ENCODE measurements at places on chromosomes 2 and 18.

DNA sequence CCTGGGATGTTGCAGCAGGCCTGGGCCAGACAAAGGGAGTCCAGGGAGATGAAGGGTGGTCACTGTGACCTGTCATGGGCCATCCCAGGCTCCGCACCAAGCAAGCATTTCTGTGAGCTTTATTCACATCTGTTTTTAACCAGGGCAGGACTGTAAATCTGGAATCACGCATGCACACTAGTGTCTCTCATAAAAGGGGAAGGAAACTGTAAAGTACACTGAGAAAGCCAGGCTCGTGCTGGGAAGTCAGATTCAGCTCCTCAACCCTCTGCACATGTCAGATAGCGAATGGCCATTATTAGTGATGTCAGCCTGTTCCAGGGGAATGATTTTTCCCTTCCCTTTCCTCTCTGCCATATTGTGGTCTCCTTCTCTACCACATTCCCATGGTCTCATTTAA lies 818.6 kb upstream of the RAB6C start:
- DNase-seq: no peak

GRCh38 chr2:28580078-28580477 lies 84.2 kb downstream of the PLB1 start:
- no peak for DNase-seq

DNA sequence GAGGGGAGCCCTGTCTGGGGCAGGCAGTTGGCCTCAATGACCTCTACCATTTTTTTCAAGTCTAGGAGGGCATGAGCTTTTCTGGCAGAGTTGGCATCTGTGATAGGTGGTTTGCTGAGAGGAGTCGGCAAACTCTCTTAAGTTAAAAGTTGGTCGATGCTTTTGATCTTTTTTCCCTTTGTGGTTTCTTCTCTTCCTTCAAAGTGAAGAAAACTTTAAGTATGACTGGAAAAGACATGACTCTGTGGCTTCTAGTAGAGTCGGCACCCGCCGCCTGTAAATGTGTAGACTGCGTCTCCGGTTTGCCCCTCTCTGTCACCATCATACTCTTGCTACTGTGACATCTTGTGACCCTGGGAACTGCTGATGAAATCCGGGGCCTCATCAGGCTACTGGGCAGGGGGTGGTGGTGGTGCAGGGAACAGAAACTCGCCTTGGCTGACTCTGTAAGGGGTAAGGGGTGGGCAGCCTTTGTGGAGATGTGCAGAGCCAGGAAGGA lies 21.1 kb downstream of the INPP5D start:
- peak; percentile 62 for DNase-seq

- DNase-seq: no peak
Measured at GRCh38 chr2:139836769-139837168, 1056.6 kb upstream of the NXPH2 start.

- DNase-seq: no peak
Measured at GRCh38 chr2:46098621-46099062, 198.6 kb upstream of the EPAS1 start.

- DNase-seq: no peak
Measured at GRCh38 chr2:65062843-65063825, 6.9 kb downstream of the CEP68 start.

DNA sequence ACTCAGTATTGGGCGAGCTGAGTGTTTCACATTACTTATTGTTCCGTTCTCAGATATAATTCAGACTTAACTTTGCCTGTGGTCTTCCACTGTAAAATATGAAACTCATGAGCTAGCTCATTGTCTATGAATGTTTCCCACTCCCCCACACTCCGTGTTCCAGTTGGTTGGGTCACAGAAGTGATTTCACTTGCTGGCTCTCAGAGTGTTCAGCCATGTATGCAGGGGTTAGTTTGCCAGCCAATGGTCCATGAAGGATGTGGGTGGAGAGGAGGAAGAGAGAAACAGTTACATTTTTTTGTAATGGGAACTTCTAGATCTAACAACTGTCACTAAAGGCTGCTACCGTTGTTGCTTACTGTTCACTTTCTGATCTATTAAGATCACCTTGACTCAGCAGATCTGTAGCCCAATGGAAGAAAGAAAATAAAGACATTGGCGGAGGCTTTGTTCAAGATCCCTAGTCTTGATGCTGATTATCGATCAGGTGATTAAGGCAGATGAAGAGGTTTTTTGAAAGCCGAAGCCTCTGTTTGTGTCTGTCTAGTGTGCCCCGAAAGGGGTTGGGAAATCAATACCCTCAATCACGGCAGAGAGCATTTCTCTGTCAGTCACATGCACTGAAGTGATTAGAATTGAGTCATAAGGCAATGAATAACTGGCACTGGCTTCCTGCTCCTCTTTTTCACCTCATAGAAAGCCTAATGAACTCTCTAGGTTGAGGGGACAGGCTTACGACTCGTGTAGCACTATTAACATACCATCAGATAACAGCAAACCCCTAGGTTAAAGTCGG lies 279.7 kb upstream of the FIGN start:
- DNase-seq: no peak

- DNase-seq: no peak
Measured at GRCh38 chr2:49836017-49836416, 681.7 kb upstream of the FSHR start.
